Iris pigment epithelial cell (primary cell): ENCODE measurements at places on chromosomes 16 and 17.

GRCh38 chr17:29369831-29370735, 20.1 kb upstream of the TAOK1 start:
- DNase-seq, result peak; percentile 85

- no peak for DNase-seq
Observed at GRCh38 chr17:42917236-42917603, 16.6 kb downstream of the G6PC1 start.

DNA sequence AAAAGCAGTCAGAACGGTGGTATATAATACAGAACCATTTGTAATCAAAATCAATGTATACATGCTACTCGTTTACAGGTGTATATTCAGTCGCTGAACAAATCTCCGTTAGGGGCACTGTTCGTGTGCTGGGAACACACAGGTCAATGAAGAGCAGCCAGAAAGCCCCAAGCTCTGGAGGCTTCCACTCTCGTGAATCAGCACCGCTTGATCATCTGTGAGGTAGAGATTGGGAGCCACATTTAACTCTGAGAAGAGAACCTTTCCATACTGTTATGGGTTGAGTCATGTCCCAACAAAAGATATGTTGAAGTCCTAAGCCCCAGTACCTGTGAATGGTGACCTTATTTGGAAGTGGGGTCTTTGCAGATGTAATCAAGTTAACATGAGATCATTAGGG, 5.4 kb upstream of the CYTH1 start:
- no peak for DNase-seq

- no peak for DNase-seq
Observed at GRCh38 chr16:4699046-4699556, 5.7 kb downstream of the NUDT16L1 start.

DNA sequence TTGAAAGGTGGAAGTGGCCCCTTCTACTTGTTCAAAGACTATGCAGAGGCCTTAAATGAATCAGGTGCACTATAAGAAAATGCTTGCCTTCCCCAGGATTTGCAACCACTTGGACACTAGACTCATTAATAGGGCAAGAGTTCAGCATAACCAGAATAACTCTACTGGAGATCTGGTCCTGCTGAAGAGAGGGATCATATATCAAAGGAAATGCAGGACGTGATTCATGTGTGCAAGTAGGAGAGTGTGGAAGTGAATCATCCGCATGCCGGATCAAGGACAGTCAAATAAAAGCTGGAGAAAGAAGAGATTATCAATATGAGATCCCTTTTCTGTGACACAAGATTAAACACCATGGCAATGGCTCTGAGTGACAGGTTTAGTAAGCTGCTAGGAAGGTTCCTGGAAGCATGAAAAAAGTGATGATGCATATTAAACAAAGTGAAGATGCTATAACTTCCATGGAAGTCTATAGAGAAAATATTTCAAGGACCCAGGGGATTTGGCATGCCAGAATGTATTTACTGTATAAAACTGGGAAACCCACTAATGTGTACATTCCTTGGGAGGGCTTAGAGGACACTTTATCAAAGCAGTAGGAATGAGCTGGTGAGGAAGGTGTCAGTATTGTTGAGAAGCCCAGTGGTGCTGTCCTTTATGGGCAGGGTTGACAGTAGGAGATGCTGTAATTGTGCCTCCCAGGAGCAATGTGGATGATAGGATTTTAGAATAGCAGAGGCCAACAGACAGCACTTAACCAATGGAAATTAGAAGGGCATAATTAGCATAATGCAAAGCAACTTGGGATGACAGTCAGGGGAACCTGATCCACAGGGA, 133.1 kb downstream of the ABCA8 start:
- peak; percentile 97 for DNase-seq

- no peak for DNase-seq
Observed at GRCh38 chr17:76824093-76824492, 44.1 kb upstream of the MGAT5B start.

DNA sequence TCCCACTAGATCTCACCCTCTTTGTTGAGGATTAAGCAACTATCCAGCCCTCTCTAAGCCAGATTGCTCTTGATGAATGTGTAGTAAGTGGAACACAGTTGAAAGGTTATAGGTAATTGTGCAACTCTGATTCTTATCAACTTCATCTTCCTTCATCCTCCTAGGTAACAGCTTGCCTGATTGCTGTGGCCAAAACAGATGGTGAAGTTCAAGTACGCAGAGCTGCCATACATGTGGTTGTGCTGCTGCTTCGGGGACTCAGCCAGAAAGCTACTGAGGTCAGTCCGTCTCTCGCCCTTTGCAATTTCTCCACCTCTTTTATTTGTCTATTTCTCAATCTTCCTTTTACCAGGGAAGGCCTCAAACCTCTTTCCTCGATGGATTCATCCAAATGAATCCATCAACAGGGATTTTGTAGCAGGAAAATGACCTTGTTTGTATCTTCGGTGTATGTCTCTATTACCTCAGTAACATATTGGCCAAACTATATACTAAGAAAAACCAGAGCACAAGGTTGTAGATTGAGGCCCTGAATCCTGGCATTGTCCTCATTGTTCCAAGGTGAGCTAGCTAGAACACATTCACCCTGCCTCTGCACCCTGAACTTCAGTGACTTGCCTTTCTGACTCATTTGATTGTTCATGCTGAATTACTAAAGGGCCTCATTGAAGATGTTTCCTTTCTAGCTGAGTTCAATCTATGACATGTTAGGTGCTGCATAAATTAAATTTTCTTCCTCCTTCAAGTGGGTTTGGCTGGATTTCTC, 65.1 kb upstream of the HAS3 start:
- DNase-seq, result peak; percentile 71

DNA sequence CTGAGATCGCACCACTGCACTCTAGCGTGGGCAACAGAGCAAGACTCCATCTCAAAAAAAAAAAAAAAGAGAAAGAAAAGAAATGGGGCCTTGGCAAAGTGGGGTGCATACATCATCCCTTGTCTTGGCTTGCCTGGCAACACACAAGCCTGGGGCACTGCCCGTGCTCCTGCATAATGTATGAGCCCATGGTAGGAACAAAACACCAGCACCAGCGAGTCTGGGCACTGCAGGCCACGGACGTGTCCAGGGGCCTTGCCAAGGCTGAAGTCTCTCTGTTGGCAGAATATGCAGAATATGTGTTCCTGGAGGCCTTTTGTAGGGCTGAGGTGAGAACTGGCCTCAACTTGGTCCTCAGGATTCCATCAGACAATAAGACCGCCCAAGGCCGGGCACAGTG, 15.7 kb upstream of the ALDOA start:
- DNase-seq, result no peak

GRCh38 chr16:83145297-83145696, 518.5 kb downstream of the CDH13 start:
- no peak for DNase-seq

GRCh38 chr17:80913928-80914821, 77.5 kb upstream of the CHMP6 start:
- DNase-seq, result no peak
